CD4-positive, CD25-positive, alpha-beta regulatory T cell (primary cell): ENCODE measurements at places on chromosomes 5 and 9. TPM values are rescaled to one million over a fixed set of nuclear protein-coding genes. Genes with fewer than 3 reads are reported as not detected.

PGM5 gene
- total RNA-seq: not detected

GDNF gene
- not detected for total RNA-seq

DNA sequence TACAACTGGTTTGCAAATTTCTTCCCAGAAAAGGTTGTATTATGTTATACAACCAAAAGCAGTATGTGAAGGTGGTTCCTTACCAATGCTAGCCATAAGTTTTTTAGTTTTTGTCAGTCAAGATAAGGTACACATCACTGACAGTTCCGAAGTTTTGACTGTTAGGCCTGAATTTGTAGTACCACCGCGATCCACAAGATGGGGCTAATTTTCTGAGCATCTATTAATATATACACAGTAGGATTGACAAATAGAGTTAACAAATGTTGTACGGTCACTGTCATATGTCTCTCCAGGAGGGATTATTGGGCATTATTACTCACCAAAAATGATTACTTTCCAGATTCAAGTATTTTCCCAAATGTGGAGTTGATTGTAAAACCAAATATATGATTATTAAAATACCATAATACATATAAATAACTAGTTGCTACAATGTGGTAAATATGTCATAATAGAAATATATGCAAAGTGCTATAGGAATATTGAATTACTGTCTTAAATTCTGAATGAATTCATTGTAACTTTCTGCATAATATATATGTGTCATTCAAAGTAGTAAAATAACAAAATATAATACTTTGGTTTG is 28.4 kb upstream of the LRRC19 start:
- DNase-seq: peak; percentile 18

VLDLR gene
- total RNA-seq: not detected

- DNase-seq: no peak
Measured at GRCh38 chr5:132059696-132060500, 557 bp upstream of the IL3 start.

PCDHB8 gene
- total RNA-seq: not detected

- DNase-seq: no peak
Measured at GRCh38 chr5:117701062-117701461, 1126.4 kb upstream of the SEMA6A start.

PRLR gene
- total RNA-seq: not detected

CTXN3 gene
- not detected for total RNA-seq

GDA gene
- total RNA-seq: not detected

KIF4B gene
- not detected for total RNA-seq

DNA sequence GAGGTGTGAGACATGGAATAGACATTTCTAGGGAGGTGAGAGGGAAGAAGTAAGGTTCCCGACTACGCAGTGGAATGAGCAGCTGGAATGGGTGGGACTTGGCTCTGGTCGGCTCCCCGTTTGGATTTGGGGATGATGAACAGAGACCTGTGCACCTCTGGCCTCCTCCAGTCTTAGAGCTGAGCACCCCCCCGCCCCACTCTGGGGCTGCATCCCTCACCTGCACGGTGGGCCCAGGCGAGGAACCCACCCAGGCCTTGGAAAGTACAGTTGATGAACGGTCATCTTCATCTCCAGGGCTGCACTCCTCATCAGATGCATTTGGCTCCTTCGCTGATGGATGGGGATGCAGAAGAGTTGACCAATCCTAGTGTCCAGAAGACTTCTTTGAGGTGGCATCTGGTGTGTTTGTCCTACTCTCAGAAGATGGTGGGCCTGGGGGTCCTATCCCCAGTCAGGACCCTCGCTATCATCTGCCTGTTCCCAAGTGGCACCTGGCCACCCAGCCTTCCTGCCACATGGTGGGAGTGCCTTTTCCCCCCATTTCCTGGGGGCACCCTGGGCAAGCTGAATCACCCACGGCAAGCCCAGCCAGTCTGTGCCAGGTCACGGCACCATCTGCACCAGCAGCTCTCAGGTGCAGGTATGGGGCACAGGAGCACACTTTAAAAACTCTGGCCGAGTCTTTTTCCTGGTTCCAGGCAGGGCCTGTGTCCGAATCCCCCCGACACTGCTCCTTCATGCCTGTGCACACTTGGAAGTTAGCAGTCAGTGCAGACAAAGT is 70.5 kb downstream of the GTF3C4 start:
- DNase-seq: no peak

LOX gene
- 0.25 TPM for total RNA-seq

DNA sequence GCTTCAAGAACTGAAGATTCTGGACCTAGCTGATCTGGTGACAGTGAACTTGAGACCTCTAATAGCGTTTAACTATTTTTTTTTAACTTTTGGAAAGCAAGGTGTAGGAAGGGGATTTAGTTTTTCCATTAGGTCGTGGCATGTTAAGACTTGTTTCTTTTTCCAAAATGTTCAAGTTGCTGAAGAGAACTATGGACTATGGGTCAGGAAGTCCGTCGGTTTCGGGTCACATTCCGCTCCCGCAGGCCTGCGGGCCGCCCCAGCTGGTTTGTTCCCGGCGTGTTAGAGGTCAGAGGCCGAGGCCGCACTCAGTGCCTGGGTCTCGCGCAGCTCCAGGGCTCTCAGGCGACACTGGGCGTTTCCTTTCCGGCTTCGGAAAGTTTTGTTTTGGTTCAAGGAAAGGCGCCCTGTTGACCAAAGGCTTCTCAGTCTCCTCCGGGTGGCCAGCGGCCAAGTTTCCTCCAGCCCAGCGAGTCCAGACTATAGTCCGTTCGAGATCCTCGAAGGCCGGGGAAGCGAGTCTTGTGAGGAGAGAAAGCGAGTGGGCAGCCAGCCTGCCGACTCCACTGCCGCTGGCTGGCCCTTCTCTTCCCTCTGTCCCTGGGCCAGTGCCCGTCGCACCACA is 586 bp upstream of the FCHO2 start:
- DNase-seq: no peak

ARHGEF37 gene
- 1.8 TPM for total RNA-seq

DNA sequence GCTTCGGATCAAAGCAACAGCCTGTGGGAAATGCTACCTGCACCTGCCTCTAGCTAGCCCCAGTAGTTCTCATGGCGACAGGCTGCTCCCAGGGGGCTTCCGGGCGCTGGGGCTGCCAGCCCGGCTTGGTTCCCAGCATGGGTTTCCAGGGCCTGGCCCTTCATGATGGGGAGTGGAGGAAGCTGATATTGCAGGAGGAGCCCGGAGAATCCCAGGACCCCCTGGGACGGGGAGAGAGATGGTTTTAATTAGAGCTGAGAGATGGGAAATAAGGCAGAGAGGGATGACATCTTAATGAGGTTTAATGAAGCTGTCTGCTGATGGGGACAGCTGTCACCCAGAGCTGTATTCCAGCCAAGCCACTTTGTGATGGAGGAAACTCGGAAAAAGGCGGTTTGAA is 78.6 kb downstream of the CFAP77 start:
- DNase-seq: no peak

DNA sequence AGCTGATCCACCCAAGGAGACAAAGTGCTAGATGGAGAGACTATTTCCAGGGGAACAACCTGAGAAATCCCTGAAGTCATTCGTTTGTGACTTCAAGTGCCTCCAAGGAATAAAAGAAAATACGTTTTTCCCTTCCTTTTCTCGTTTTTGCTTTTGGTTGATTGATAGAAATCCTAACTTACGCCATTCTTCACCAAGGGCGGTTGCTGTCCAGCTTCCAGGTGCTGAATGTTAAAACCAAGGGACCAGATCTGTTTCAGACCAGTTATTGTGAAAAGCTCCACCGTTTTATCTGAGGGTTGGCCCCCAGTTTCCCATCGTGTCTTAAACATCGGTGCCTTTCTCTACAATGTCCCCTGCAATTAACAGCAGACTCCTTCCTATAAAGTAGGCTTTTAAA is 600.7 kb upstream of the SGCD start:
- no peak for DNase-seq

- DNase-seq: no peak
Measured at GRCh38 chr5:160271396-160271795, 41.0 kb downstream of the CCNJL start.

- no peak for DNase-seq
Measured at GRCh38 chr5:93704996-93705395, 36.4 kb downstream of the POU5F2 start.
